ENCODE measurements at places on chromosomes 13 and 19.

DNA sequence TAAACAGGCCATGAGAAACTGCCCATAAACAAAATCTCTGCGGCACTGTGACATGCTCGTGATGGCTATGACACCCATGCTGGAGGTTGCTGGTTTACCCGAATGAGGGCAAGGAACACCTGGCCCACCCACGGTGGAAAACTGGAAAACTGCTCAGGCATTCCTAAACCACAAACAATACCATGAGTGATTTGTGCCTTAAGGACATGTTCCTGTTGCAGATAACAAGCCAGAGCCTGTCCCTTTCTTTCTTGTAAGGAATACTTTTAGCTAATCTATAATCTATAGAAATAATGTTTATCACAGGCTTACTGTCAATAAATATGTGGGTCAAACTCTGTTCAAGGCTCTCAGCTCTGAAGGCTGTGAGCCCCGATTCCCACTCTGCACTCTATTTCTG is 12.1 kb downstream of the ZNF561 start:
- DNase-seq = no peak

GRCh38 chr13:38141792-38142191 is 207.9 kb upstream of the UFM1 start:
- DNase-seq = no peak

DNA sequence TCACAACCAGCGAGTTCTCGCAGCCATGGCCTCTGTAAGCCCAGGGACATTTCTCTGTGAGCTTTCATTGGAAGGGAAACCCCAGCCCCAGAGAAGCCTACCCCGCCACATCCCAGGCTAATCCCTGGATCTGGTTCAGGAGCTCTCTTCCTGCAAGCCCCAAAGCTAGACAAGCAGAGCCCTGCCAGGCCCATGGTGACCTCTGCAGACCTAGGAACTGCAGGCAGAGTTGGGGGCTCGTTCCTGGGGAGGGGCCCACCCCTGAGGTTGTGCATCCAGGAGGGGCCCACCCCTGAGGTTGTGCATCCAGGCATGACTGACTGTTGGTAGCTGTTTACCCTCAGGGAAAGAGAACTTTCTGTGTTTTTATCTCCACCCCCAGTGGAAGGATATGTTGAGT is 21.7 kb downstream of the KCTD15 start:
- DNase-seq = no peak

DNA sequence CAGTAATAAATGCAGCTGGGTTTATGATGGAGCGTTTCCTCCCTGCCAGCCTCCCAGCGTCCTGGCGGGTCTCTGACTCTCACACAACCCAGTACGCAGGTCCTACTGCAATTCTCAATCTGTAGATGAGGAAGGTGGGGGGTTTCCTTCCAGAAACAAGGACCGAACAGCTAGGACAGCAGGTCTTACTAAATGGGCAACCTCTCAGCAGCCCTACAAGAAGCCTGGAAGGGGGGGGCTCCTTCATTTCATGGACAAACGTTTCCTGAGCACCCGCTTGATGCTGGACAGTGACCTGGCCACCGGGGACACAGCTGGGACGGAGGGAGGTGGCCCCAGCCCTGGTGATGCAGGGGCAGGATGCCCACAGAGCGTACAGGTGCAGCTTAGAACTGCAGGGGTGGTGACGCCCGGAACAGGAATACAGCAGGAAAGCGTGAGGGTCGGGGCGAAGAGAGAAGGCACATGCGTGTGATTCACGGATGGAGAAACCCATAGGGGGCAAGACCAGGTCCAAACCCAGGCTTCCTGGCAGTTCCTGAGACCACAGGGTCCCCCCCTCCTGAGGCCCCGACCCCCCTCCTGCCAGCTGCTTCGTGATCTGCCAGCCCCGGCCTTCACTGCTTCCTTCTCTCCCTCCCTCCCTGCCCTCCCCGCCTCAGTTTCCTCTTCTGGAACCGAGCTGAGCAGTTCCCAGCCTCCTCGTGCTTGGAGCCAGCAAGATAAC is 732 bp upstream of the C2CD4C start:
- DNase-seq = no peak

DNA sequence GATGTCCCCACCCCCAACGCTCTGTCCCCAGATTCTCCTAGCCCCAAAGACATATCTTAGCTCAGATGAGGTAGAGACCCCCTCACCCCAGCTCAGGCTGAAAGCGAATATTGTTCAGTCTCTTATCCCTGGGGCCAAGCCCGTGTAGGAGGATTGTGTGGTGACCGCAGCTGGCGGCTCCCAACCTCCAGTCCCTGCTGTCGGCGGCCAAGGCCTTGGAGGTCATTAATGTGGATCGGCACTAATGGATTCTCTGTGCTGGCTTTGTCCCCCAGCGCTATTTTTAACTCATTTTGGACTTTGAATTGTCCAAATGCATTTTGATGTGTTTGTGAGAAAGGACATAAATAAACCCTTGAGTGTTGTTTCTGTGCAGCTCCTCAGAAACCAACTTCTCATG is 124.2 kb downstream of the UQCRFS1 start:
- no peak for DNase-seq

- no peak for DNase-seq
Observed at GRCh38 chr19:12314553-12314952, 18.9 kb downstream of the ZNF563 start.

GRCh38 chr13:48233046-48233888 is at the start of gene ITM2B:
Gene ITM2B, plus strand, starts transcription at chr13:48233206. Its CDS starts 155 bp downstream, at chr13:48233361.
- peak; percentile 54 for DNase-seq

- no peak for DNase-seq
Observed at GRCh38 chr13:96415831-96416385, 326.0 kb downstream of the HS6ST3 start.

DNA sequence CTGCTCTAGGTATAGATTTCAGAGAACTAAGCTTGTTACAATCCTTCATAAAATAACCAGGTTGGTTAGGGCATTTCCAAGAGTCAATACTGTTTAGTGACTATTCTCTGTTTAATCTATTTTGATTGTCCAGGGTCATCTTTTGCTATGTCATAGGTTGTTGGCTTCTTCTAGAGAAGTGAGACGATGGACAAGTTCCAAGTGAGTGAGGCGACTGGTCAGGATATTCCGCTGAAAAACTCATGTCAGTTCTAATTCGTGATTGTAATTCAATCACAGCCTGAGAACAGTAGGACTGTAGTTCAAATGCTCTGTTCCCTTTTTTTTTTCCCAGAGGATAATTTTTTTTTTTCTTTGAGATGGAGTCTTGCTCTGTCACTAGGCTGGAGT is 15.8 kb upstream of the ALOX5AP start:
- DNase-seq = no peak

DNA sequence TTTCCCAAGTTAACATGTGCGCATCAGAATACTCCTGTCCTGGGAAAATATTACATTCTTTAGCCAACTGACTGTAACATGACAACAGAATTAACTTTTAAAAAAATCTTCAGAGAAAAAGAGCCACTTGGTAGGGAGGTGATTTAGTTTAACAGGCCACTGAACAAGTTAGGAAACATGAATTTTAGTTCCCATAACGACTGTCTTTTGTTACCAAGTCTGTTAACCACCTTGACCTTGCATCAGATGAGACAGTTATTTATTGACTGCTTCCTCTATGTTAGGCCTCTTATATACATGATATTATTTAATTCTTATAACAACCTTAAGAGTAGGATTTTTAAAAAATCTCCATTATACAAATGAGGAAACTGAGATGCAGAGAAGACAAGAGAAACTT is 268.6 kb downstream of the NDFIP2 start:
- DNase-seq = no peak

GRCh38 chr13:113322890-113323651 is 26.0 kb downstream of the LAMP1 start:
- DNase-seq = no peak

DNA sequence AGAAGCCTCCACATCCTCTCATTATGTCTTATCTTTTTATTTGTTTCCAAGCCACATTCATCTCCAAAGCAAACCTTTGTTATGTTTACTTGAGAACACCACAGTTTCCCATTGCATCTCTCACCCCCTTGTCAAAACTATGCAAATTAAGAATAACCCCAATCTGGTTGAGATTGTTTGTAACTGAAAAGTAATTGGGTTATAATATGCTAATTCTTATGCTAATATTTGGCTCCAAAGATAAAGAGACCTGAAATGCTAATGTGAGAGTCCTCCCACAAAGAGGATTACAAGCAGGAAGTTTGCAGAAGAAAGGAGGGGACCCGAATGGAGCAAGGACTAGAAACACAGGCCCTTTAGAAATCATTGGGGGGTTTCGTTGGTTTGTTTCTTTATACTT is 92.9 kb upstream of the UBL3 start:
- no peak for DNase-seq

DNA sequence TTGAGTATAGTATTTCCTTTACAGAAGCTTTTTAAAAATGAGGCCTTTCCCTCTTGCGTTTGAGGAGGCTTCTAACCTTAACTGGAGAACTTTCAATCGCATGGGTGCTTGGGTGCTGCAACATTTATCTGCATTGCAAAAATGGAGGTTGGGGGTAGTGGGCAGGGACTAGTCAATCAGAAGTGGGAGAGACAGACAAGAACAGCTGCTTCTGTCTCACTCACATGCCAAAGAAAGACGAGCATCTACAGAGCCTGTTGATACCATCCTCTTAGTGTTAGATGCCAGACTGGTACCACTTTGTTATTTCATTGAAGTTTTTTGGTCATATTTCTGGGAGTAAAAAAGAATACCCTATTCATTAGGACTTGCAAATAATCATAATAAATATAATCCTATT is 1292.2 kb downstream of the UQCRFS1 start:
- no peak for DNase-seq

- DNase-seq = peak; percentile 57
Observed at GRCh38 chr19:1408300-1409203, 1.2 kb downstream of the DAZAP1 start.

- no peak for DNase-seq
Observed at GRCh38 chr13:73873940-73874830, 260.0 kb downstream of the KLF12 start.

DNA sequence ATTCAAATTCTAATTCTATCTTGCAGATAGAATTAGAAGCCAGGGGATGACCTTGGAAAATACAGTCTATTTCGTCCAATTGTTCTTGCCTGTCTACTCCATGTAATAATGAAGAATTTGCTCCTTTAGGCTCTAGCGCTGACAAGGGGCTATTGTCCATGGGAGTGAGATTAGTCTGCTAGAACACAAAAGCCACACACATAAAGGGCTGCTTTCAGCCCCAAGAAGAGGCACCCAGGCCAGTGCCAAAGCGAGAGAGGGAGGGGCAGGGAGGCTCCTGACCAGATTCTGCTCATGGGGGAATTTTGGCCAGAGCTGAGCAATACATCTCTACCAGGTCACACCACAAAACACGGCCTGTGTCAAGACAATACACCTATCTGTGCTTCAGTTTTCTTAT is 1306.9 kb downstream of the UQCRFS1 start:
- DNase-seq = no peak

DNA sequence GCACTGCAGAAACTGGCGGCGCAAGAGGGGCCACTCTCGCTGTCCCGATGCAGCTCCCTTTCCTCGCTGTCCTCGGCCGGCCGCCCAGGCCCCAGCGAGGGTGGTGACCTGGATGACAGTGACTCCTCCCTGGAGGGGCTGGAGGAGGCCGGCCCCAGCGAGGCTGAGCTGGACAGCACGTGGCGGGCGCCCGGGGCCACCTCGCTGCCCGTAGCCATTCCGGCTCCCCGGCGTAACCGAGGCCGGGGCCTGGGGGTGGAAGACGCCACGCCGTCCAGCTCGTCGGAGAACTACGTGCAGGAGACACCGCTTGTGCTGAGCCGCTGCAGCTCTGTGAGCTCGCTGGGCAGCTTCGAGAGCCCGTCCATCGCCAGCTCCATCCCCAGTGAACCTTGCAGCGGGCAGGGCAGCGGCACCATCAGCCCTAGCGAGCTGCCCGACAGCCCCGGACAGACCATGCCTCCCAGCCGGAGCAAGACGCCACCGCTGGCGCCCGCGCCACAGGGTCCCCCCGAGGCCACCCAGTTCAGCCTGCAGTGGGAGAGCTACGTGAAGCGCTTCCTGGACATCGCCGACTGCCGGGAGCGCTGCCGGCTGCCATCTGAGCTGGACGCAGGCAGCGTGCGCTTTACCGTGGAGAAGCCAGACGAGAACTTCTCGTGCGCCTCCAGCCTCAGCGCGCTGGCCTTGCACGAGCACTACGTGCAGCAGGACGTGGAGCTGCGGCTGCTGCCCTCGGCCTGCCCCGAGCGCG is 12.4 kb downstream of the C19orf25 start:
- no peak for DNase-seq

- DNase-seq = no peak
Observed at GRCh38 chr19:39843919-39844793, 2.0 kb downstream of the FBL start.

DNA sequence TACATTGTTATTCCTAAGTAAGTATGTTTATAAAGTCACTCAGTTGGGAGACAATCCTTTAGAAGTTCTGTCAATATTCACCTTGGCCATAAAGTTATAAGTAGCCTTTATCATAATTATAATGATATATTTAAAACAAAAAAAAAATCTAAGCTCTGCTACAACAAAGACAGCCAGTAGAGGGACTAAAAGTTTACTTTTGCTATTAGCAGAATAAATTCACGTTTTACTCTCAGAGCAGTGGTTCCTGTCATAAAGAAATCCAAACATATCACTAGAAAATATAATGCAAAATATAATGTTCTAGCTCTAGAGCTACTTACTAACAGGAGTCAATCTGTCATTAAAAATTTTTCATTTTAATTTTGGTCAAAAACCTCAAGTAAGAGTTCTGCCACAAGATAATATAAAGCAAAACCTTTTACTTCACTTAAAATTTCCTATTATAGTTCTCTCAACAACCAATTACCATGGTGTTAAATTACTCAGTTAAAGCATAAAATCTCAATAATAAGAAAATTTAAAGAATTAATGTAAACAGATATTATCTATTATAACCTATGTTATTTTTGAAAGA is 17.7 kb downstream of the INTS6 start:
- DNase-seq = no peak

DNA sequence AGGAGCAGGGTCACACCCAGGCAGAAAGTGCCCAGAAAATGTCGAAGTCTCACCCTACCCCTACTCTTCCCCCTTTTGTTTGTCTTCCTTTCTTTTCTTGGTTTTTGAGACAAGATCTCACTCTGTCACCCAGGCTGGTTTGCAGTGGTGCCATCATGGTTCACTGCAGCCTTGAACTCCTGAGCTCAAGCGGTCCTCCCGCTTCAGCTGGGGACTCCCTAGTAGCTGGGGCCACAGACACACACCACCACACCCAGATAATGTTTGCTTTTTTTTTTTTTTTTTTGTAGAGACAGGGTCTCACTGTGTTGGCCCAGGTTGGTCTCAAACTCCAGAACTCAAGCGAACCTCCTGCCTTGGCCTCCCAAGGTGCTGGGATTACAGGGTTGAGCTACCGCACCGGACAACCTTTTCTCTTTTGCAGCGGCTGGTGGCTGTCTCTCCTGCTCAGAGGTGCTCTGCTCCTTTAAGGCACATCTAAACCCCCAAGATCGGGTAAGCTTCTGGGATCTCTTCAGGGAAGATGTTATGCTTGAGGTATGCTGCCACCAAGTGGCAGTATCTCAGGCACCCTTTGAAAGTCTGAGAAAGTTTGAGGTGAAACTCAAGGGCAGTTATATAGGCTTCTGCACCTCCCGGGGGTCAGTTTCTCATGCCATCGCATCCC is 22.4 kb upstream of the EBI3 start:
- DNase-seq = no peak

DNA sequence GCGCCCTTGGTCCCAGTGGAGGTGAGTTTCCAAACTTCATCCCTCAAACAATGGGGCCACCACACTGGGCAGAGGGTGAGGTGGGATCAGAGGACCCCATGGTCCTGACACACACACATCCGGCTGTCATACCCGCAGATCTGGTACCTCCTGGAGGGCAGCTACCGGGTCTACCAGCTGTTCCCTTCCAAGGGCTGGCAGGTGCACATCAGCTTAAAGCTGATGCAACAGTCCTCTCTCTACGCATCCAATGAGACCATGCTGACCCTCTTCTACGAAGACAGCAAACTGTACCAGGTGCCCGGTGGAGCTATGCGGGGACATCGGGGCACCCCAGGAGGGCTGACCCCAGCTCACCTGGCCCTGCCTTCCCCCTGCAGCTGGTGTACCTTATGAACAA is 14.0 kb upstream of the PSMD8 start:
- no peak for DNase-seq
